ENCODE measurements at places on chromosomes 16 and 17.

DNA sequence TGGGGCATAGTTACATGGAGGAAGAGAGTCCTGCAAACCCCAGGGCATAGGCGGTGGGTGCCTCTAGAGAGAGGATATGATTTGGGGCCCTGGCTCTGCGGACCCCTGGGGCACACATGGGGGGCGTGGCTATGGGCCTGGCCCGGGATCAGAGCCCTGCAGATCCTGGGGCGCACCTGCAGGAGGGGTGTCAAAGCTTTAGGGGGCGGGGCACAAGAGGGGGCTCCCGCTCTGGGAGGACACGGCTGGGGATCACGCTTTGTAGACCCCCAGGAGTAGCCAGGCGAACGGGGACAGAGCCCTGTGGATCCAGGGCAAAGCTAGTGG lies 497 bp downstream of the BCL7C start:
- no peak for DNase-seq

DNA sequence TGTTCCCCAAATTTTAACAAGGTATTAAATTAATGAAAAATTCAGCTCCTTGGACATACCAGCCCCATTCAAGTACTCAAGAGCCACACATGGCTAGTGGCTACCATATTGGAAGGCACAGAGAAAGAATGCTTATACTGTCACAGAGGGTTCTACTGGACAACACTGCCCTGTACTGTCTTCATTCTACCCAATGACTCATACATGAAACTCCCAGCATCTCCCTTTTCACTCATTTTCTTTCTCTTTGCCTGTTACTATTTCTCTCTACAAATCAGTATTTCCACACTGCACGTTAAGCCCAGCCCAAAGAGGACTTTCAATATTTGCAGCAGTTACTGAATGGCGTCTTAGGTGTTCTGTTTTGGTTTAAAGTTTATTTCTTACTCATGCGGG lies 72.1 kb upstream of the RCVRN start:
- DNase-seq: no peak

DNA sequence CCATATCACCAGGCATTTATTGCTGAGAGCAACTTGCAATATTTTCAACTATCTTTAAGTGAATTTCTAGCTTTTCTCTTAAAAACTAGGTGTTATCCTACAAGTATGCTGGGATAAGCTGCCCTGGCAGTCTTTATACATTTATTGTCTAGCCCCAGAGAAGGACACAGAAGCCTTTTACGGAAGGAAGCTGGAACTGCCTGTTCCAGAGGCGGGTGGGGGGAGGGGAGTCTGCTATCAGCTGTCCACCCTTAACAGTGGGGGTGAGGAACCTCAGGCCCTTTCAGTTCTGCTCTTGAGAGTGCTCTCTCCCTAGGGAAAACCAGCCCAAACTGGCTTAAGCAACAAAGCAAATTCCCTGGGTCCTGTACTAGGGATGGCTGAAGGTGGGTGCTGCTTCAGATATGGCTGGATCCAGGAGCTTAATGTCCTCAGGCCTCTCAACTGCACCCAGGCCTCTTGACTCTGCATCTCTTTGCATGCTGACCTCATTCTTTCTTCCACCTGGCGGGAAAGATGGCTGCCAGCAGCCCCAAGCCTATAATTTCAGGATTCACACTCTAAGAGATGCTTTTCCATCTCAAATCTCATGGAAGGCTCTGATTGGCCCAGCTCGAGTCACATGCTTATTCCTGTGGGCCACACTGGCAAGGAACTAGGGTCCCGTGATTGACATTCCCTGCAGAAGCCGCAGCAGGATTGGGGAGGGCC lies 16.6 kb downstream of the NAGPA start:
- no peak for DNase-seq

DNA sequence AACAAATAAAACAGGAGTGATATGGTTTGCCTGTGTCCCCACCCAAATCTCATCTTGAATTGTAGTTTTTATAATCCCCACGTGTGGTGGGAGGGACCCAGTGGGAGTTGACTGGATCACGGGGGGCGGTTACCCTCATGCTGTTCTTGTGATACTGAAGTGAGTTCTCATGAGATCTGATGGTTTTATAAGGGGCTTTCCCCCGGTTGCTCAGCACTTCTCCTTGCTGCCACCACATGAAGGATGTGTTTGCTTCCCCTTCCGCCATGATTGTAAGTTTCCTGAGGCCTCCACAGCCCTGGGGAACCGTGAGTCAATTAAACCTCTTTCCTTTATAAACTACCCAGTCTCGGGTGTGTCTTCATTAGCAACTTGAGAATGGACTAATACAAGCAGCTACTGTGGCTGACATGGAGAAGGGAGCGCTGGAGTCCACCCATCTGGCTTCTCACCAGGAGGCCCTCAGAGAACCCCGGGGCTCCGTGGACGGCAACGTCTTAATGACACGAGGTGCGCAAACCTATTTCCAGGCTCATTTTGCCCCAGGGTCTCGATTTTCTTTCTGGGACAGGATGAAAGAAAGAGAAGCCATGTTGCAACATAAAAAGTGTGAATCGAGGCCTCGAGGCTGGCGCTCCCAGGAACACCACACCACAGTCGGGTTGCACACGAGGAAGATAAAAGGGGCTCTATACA lies 129.5 kb downstream of the DYNLRB2 start:
- no peak for DNase-seq

- peak; percentile 2 for DNase-seq
Observed at GRCh38 chr16:31083081-31083480, 5.7 kb downstream of the PRSS53 start.

DNA sequence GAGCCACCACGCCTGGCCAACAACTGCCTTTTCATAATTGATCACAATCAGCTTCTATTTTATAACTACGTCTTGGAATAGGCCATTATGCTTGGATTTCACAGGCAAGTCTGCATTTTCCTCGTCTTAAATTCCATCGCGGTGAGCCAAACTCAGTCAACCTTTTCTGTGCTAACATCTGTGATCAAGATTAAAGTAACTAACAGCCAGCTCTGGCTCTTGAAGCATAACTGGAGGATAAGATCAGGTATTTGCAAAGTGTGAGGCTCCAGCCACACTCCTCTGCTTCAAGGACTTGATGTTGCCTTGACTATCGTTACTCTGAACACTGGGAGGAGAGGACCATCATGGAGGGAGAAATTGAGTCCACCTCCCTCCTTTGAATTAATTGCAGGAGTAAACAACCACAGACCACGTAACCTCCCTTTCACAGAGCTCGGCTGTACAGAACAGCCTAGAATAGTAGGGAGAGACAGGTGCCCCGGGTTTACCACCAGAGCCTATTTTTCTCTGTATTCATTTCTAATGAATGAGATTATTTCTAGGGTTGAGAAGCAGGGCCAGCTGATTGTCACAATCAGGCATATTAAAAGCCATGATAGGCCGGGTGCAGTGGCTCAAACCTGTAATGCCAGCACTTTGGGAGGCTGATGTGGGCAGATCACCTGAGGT lies 143.0 kb downstream of the XYLT1 start:
- no peak for DNase-seq

- peak; percentile 98 for DNase-seq
Observed at GRCh38 chr16:86575754-86576557, 2.4 kb upstream of the FOXL1 start.

GRCh38 chr16:50123417-50123816 lies 29.7 kb upstream of the TENT4B start:
- no peak for DNase-seq

Data from 8988T (cell line).